ENCODE measurements at places on chromosomes 3 and 15.

DNA sequence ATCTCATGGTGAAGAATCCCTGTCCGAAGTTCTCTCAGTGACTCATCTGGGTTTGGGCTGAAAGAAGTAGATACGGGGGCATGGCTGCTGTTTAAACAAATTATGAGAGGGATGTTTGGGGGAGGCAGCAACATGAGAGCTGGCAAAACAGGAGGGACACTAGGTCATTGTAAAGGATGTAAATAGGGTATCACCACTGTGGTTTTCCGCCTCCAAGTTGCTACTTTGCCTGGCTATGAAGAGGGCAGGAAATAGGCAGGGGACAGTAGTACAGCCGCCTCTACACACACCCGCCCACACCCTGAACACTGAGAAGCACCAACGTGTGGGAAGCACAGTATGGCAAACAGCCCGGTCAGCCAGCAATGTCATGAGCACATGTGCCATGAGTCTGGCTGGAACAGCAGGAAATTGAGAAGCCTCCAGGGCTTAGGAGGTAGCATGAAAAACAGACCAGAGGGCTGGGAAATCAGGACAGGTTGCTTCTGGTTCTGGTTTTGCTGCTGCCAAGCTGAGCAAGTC is 17.1 kb downstream of the HEXA start:
- peaks cover 26% of the 10 kb centered on the region for H3K36me3 ChIP-seq
- H3K4me1 ChIP-seq, result no peaks in the 10 kb centered on the region
- DNase-seq, result no peak
- no peaks in the 10 kb centered on the region for H3K27me3 ChIP-seq
- H3K27ac ChIP-seq, result no peak overlapping the region
- H3K4me3 ChIP-seq, result no peak overlapping the region

DNA sequence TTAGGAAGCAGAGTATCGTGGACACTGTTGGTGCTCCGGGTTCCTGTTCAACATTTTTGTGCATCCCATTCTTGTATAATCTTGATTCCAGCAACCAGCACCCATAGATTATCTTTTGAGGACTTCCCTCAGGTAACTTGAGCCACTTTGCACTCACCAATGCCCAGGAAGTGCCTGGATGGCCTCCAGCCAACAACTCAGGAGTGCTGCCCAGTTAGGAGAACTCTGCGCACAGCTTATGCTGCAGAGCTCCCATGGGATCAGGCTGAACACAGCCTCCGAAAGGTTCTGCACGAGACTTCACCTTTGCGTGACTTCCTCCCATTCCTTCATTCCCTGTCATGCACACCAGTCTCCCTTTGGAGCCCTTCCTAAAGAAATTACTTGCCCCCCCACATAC is 64.3 kb upstream of the LRRN1 start:
- H3K27me3 ChIP-seq, result no peaks in the 10 kb centered on the region
- H3K4me1 ChIP-seq, result peaks cover 8% of the 10 kb centered on the region
- no peak overlapping the region for H3K4me3 ChIP-seq
- H3K27ac ChIP-seq, result no peak overlapping the region

GRCh38 chr3:152709659-152710058 is 125.3 kb upstream of the P2RY1 start:
- no peaks in the 10 kb centered on the region for H3K36me3 ChIP-seq
- H3K4me3 ChIP-seq, result no peak overlapping the region
- no peak overlapping the region for H3K27ac ChIP-seq
- no peak for DNase-seq

DNA sequence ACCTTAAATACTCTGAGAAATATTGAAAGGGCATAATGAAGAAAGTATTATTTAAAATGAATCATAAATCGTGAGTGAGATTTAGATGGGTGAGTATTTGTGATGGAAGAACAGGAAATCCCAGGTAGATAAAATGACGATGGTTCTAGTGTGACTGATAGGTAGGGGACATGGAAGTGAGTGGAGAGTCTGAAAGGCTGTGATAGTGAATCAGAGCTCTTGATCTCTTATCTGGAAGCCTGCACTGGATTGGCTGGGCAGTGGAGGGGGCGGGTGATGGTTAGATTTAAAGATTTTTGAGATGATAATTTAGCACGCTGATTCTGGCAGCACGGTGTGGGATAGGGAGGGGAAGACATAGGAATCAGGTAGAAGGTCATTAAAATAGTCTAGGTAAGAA is 20.1 kb downstream of the HGD start:
- no peak overlapping the region for H3K27ac ChIP-seq
- H3K27me3 ChIP-seq, result no peaks in the 10 kb centered on the region
- no peaks in the 10 kb centered on the region for H3K36me3 ChIP-seq

DNA sequence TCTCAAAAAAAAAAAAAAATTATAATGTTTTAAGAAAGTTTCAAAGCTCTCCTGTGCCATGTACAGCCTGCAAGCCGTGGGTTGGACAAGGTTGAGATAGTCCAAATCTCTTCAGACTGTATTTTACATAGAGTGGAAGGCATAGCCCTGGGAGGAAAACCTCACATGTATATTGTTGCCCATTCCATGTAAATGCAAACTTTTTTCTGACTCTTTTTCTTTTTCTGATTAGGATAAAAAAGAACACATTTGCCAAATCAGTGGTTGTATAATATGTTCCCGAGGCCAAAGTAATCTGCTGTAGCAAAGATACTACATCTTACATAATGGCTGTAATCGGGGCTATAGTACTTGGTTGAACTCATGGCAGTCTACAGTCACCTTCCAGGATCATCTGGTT is 35.7 kb upstream of the UBL7 start:
- H3K4me1 ChIP-seq, result no peaks in the 10 kb centered on the region
- no peak overlapping the region for H3K4me3 ChIP-seq
- no peak overlapping the region for H3K27ac ChIP-seq

- no peak overlapping the region for H3K4me3 ChIP-seq
- H3K36me3 ChIP-seq, result no peaks in the 10 kb centered on the region
- peaks cover 5% of the 10 kb centered on the region for H3K4me1 ChIP-seq
- H3K27ac ChIP-seq, result no peak overlapping the region
- no peaks in the 10 kb centered on the region for H3K27me3 ChIP-seq
These were observed 96.3 kb upstream of the DLG1 start for GRCh38 chr3:197394464-197395321.
